Kidney epithelial cell (primary cell): ENCODE measurements at places on chromosomes 2 and 18.
A peak's percentile ranks its signal among the peaks of the same experiment; 100 is the strongest.

- no peak for DNase-seq
Observed at GRCh38 chr2:206289391-206289790, 14.9 kb downstream of the ZDBF2 start.

- DNase-seq = no peak
Observed at GRCh38 chr2:128691526-128691925, 372.9 kb upstream of the HS6ST1 start.

DNA sequence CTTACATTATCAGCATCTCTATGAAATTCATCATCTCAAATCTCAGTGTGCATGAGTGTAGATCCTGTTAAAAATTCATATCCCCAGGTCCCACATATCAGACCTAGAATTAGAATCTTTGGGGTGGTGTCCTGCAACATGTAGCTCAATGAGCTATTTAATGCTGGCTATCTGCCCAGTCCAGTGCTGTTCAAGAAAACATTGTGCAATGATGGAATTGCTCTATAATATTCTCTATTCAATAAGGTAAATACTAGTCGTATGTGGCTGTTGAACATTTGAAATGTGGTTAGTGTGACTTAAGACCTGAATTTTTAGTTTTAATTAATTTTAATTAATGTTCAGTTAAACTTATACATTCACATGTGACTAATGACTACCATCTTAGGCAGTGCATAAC, 127.4 kb downstream of the NOL4 start:
- no peak for DNase-seq

DNA sequence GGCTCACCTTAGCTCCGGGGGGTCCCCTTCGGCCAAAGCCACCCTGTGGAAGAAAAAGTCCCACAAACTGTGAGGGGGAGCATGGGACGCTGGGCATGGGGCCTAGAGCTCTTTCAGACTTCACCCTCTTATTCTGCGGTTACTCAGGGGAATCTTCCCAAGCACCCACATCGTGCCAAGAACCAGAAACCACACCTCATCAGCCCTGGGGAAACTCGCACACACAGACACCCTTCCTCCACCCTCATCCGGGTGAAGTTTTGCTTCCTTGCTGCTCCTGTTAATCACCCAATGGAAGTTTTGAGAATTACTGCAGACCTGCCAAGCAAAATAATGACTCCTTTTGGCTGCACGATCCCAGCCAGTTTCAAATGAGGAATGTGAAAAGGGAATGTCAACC, 59.1 kb downstream of the COL6A3 start:
- no peak for DNase-seq

DNA sequence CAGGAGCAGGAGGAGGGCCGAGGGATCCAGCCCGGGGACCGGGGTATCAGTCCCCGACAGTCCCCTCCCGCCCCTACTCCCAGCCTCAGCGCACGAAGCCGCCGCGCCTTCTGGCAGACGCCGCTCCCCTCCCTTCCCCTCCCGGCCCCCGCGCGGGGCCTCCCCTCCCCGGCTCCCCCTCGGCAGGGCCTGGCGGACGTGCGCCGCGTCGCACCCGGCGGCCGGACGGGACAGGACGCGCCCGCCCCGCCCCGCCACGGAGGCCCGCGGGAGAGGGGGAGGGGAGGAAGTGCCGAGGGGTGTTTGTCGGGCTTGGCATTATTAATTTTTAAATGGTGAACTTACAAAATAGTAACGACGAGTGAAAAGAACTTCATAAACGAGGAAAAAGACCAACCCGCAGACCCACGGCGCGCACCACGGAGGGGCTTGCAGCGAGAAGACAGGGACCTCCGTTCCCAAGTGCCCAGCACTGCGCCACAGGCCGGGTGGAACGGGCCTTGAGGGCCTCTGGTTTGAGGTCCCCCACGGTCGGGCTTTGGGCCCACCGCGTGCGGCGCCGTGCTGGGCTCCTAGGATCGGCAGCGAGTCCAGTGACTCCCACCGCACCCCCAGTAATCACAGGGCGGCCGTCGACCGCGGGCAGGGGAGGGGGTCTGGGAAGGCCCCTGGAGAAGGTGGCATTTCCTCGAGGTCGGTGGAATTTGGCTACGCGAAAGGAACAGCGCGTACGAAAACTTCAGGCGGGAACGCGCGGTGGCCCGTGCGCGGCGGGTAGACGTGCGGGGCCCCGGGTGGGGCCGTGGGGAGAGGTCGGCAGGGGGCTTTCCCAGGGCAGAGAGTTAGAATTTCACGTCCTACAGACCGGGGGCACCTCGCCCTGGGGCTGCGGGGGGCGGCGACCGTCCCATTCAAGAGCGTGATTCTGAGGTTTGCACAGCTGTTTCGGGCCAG, 954 bp upstream of the CTDSP1 start:
- DNase-seq = no peak

GRCh38 chr2:42021464-42021863, 26.4 kb upstream of the PKDCC start:
- DNase-seq = no peak

DNA sequence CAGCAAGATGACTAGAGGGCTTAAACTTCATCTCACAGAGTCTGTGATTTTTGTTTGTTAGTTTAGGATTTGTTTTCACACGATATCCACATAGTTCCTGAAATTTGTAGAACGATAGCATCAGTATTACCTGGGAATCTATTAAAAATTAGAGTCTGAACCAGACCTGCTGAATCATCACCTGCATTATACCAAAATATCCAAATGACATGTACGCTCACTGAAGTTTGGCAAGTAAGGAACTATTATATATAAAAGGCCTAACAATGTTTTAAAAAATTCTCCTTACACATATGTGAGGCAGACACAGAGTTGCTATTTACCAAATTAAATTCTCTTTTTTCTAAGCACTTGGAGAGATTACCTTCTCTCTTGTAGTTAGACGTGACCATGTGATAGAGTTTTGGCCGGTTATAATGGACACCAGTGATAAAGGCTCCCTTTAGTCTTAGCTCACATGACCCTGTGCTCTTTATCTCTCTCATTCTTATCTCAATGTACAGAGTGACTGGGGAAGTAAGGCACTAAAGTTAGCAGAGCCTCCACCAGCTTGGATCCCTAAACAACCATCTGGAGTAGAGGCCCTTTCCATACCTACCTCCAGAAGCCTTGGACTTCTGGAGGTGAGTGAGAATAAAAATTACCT, 363.1 kb downstream of the DSC3 start:
- DNase-seq = no peak

DNA sequence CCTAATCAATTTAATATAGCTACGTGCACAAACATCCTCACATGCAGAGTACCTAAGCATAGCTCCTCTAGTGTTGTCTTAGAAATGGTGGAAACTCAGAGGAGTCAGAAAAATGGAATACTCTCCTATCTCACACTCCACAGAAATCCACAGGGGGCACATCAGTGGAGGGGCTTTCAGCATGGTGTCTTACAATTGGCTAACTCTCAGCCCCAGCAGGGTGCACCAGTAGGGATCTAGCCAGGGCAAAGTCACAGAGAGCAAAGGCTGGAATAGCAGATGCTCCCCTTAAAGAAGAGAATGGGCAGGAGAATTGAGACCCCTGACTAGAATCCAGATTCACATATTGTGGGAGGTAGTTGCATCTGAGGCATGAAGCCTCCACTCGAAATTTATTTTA, 135.7 kb downstream of the MAIP1 start:
- no peak for DNase-seq

GRCh38 chr2:40653829-40654228, 201.9 kb upstream of the SLC8A1 start:
- no peak for DNase-seq

- DNase-seq = no peak
Observed at GRCh38 chr2:240397924-240398645, 37.4 kb upstream of the GPC1 start.

DNA sequence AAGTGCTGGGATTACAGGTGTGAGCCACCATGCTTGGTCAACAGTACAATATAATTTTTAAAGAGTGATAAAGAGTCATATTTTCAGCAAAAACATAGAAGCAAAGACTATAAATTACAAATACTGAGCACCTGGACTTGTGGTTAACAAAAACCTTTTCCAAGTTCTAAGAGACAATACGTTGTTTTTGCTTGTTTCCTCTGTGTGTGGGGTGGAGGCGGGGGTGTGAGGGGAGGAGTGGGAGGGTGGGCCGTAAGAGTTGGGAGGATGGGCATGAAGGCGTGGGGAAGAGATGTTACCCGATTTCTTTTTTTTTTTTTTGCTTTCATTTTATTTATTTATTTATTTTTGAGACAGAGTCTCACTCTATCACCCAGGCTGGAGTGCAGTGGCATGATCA, 78.0 kb upstream of the WIPF1 start:
- no peak for DNase-seq

DNA sequence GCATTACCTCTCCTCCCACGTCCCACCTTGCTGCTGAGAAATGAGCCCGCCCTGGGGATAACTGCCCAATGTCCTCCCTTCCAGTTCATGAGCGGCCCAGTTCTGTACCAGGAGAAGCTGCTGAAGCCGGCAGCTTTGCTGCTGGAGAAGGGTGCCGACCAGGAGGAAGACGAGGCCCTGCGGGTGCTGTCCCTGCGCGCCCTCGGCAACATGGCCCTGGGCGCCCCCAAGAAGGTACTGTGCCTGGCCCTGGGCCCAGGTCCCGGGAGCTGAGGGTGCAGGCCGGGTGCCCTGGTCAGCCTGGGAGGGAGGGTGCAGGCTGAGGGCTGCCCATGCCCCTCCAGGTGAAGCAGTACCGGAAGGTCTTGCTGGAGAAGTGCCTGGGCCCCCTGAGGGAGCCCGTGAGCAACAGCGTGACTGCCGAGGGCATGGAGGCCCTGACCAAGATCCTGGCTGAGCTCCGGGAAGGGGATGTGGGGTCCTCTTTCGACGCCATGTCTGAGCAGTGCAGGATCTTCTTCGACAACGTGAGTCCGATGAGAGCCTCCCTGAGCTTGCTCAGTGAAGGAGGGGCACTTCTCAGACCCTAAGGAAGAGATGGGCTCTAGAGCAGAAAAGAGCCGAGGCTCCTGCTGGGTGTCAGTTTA, 25.7 kb downstream of the HJURP start:
- DNase-seq = no peak

GRCh38 chr18:10416065-10416464, 38.4 kb upstream of the APCDD1 start:
- no peak for DNase-seq

- DNase-seq = no peak
Observed at GRCh38 chr2:116319001-116319400, 1495.5 kb upstream of the DDX18 start.

- peak; percentile 38 for DNase-seq
Observed at GRCh38 chr2:55718165-55719008, 24.7 kb upstream of the PNPT1 start.

DNA sequence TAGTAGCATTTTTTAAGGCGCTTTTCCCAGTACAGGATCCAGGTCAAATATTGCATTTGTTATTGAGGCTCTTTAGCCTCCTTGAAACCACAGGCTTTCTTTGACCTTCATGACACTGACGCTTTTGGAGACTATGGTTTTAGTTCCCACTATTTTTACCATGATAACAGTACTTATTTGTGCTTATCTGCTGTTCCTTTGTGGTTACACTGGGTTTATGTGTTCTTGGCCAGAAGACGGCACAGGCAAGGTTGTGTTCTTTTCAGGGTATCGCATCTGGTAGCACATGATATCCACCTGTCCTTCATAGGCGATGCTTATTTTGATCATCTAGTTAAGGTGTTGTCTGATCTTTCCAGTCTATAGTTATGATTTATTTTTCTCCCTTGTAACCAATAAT, 16.8 kb upstream of the MBOAT2 start:
- DNase-seq = no peak

- peak; percentile 65 for DNase-seq
Observed at GRCh38 chr2:187429989-187430388, 18.1 kb downstream of the CALCRL start.

- DNase-seq = no peak
Observed at GRCh38 chr18:22005191-22005841, 164.1 kb upstream of the GATA6 start.

GRCh38 chr2:25749676-25750075, 76.3 kb upstream of the DTNB start:
- DNase-seq = no peak

DNA sequence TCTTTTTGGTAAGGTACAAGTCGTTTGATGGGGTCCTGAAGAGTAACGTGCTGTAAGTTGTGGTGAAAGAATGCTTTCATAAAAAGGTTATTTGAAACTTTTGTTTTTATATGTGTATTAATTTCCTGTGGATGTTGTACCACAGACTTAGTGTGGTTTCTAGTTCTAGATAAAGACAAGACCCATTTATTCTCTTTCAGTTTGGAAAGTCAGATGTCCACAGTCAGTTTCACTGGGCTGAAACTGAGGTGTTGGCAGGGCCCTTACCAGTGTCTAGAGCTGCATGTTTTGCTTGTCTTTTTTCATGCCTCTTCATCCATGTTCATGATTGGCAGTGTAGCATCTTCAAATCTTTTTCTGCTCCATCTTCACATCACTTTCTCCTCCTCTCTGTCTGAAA, 22.1 kb upstream of the DOCK10 start:
- DNase-seq = no peak

- DNase-seq = no peak
Observed at GRCh38 chr2:207881902-207882301, 112.2 kb upstream of the FZD5 start.

- no peak for DNase-seq
Observed at GRCh38 chr2:144219979-144220378, 299.9 kb downstream of the ZEB2 start.

- no peak for DNase-seq
Observed at GRCh38 chr2:42921147-42921520, 128.8 kb upstream of the HAAO start.

- DNase-seq = no peak
Observed at GRCh38 chr18:68791801-68792200, 6.1 kb upstream of the CCDC102B start.

- no peak for DNase-seq
Observed at GRCh38 chr18:60358516-60358915, 14.1 kb downstream of the MC4R start.

DNA sequence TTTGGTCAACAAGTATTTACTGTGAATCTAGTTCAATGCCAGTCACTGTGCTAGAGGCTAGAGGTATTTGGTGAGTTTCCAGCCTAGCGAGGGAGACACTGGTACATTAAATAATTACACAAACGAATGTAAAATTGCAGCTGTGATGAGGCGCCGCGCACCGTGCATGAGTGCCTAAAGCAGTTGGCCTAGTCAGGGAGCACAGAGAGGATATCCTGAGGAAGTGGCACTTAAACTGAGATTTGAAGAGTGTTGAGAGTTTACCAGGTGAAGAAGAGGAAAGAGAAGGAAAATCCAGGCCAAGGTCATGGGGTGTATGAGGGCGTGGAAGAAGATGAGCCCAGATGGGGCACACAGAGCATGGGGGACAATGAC, 157.6 kb upstream of the NDUFV2 start:
- DNase-seq = no peak

DNA sequence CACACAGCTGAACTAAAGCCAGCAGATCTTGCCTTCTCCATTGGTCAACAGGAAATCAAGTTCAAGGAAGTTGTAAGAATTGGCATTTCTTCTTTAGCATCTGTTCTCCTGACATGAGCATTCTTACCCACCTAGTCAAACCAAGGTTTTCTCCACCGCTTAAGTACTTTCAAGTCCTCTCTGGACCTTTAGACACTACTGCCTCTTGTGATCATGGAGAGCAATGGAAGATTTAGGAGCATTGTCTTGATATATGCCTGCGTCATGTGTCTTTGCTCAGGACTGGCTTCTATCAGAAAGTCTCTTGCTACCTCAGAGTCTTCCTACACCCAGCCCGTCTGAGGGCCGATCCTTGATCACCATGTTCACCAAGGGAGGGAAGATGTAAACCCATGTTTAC, 262.2 kb downstream of the PHLPP1 start:
- no peak for DNase-seq

GRCh38 chr2:73072129-73072395, 550 bp upstream of the SFXN5 start:
- no peak for DNase-seq
